NCI-H226 (cell line): ENCODE measurements at places on chromosomes 12 and 14.

DNA sequence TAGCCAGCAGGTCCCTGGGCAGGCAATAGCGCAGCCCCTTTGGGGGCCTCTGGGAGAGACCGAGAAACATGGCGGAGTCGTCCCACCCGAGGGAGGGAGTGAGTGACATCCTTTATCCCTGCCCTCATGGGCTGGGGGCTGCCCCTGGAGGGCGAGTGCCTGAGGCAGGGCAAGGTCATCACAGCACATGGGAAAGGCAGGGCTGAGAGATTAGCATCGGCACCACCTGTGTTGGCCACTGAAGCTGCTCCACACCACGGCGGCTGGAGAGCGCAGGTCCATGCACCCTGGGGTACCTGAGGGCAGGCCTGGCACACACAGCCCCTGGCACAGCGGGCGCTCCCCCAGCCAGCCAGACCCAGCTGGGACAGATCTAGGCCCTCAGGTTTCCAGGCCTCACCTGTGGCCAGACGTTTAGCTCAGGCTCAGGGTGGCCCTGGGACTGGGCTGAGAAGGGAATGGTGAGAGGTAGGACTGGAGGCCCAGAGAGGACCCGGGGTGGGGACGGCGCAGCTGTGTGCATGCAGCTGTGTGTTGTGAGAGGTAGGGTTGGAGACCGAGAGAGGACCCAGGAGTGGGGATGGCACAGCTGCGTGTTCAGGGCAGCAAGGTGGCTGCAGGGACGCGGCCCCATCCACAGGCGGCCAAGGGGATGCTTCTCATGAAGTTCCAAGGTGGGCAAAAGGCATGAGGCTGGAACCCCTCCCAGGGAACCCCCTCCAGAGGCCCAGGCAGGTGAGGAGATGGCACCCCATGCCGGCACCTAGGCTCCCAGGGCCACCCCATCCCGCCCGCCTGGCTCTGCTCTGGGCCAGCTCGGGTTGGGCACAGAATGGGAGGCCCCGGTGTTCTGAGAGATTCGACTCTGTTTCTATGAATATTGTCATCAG is 74.1 kb downstream of the KIF26A start:
- DNase-seq = no peak

DNA sequence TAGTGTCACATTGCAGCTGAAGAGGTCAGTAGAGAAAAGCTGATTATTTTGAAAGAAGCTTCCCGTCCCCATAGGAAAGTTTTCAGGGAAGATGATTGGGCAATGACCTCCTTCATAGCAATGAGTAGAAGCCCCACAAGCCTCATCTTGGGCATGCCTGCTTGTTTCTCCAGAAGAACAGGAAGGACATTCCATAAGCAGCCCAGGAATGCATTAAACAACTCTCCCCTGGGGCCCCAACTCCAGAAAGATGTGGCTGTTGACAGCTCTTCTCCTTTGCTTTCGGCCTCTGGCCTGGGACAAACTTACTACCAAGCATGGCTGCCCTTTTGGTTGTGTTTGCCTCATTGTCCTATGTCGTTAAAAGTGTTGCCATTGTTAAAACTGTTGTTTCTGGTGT is 5.7 kb upstream of the VDR start:
- peak; percentile 34 for DNase-seq

DNA sequence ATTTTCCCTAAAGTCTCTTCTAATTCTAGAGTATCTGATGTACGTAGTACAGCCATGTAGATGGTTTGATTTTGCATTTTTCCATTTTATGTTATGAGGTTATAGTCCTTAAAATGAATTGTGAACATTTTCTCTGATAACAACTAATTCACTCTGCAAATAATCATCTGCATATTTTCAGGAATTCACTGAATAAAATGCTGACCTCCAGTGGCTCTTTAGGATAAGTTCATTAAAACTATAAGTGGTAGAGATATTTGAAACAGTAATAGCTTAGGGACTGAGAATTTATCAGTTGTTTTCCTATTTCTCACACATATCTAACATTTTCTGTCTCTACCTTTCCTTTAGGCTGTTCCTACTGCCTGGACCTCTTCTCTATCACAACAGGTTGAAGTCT is 4.4 kb downstream of the MSRB3 start:
- no peak for DNase-seq

DNA sequence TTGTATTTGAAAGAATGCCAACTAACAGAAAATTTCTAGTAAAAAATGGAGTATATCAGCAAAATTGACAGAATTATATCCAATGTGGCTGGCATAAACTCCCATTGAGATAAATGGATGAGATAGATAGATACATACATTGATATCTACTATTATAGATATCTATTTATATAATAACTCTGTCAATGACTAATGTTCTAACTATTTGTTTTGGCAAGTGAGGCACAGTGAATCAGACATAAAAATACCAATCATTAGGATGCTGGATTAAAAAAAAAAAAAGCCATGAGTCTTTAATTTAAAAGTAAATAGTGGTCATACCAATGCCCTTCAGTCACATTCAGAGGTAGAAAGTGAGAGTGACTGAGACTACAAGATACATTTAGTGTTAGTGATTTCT is 33.7 kb upstream of the GLIPR1 start:
- DNase-seq = peak; percentile 36

- DNase-seq = no peak
Measured at GRCh38 chr14:22671622-22672021, 27.5 kb upstream of the OR6J1 start.

GRCh38 chr14:21098076-21098891 is at the start of gene ZNF219:
ZNF219 (minus strand) TSS chr14:21098655; CDS start chr14:21093591, 5,064 bp downstream.
- DNase-seq = peak; percentile 64

GRCh38 chr12:117985182-117985581 is 16.4 kb upstream of the KSR2 start:
- DNase-seq = peak; percentile 3

GRCh38 chr12:110983811-110984210 is 63.4 kb upstream of the MYL2 start:
- no peak for DNase-seq

DNA sequence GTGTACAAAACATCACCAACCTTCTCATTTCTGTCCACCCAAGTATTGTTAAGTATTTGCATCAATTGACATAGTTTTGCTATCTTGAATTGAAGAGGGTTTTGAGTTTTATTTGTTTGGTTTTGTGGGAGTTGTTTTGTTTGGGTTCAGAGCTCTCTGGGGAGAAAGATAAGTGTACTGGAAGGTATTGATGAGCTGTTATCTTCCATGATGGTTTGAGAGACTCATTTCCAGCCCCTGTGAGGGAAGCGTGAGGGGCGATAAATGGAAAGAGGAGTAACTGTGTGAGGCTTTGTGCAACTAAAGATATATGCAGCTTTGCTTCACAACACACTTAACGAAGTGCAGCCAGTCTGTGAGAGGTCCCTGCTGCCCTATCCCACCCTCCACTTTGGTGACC is 15.7 kb upstream of the CIPC start:
- no peak for DNase-seq

DNA sequence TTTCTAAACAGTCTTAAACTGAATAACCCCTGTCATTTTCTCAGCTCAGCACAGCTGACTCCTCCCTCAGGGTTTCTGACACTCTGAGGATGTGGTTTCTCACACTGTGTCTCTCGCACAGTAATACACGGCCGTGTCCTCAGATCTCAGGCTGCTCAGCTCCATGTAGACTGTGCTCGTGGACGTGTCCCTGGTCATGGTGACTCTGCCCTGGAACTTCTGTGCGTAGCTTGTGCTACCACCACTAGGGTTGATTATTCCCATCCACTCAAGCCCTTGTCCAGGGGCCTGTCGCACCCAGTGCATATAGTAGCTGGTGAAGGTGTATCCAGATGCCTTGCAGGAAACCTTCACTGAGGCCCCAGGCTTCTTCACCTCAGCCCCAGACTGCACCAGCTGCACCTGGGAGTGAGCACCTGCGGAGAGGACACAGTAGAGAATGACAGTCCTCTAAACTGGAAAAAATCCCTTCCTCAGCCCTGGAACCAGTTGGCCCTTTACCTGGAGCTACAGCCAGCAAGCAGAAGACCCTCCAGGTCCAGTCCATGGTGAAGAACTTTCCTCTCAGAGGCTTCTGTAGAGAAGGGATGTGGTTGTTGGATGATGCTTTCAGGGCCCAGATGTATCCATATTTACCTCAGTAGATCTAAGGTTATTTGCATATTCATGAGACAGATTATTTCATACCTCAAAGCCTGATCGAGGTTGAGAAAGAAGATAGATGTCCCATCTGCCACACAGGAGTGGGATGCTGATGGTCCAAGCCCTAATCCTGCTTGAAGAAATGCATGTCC is 984.8 kb downstream of the TMEM121 start:
- DNase-seq = no peak

DNA sequence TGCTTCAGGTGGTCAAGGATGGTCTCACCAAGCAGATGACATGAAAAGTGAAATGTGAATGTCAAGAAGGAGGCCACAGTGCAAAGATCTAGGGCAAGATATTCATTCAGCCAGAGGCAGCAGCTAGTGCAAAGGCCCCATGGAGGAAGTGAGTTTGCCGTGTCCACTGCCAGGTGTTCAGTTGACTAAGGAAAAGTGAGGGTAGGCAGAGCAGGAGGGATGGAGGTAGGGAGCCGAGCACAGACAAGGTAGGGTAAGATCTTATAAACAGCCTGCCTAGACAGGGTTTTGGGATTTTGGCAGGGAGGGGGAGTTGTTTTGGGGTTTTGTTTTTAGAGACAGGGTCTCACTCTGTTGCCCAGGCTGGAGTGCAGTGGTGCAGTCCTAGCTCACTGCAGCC is 11.9 kb downstream of the PPP2R5C start:
- no peak for DNase-seq

GRCh38 chr12:50127546-50127945 is 15.5 kb downstream of the COX14 start:
- DNase-seq = no peak

DNA sequence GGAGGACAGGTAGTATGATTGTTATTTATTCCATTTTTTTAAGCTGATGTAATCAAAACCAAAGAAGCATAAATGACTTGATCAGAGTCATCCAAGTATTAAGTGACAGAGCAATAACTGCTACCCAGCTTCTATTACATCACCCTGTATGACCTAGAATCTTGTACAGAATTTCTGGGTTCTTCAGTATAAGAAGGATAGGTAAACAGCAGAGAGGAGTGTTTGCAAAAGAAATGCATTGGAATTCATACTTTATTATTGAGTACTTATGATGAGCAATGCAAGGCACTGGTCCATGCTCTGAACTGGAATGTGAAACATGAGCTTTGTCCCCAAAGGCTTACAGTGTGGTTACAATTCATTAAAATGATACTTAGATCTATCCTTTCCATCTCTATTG is 916.8 kb downstream of the DIO2 start:
- no peak for DNase-seq

- DNase-seq = no peak
Measured at GRCh38 chr12:46144433-46144832, 124.4 kb downstream of the SLC38A1 start.

- DNase-seq = no peak
Measured at GRCh38 chr14:89660166-89660565, 243.1 kb upstream of the FOXN3 start.

DNA sequence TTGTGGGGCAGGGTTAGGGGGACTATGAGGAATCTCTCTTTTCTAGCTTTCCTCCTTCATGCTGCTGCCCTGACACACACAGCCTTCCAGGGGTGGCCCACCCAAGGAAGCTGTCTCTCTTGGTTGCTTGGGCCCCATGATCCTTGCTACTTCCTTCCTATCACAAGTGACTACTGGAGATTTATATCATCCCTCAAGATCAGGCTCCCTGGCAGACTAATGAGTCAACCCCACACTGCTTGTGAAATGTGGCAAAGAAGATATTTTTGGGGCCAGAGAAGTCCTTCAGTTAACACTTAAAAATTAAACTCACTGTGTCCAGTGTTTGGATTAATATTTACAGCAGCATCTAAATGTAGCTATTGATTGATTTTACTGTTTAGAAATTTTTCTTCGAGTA is 1.5 kb downstream of the OR4E1 start:
- DNase-seq = peak; percentile 21

DNA sequence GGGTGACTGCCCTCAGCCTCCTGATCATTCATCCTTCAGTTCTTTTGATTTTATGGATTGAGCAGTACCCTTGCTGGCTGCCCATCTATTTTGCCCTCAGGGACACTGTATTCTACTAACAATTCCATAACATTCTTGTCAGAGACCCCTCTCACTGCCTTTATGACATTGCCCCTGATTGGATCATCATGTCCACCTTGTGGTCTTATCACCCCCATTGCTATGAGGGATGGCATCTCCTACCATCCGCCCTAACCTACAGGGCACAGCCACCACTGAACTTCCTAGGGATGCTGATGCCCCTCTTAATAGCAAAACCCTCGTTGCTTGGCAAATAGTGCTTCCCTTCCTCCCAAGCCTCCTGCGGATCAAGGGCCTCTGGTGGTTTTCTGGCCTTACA is 38.8 kb upstream of the HMGA2 start:
- DNase-seq = no peak

- DNase-seq = no peak
Measured at GRCh38 chr12:12482959-12483358, 79.7 kb downstream of the DUSP16 start.

DNA sequence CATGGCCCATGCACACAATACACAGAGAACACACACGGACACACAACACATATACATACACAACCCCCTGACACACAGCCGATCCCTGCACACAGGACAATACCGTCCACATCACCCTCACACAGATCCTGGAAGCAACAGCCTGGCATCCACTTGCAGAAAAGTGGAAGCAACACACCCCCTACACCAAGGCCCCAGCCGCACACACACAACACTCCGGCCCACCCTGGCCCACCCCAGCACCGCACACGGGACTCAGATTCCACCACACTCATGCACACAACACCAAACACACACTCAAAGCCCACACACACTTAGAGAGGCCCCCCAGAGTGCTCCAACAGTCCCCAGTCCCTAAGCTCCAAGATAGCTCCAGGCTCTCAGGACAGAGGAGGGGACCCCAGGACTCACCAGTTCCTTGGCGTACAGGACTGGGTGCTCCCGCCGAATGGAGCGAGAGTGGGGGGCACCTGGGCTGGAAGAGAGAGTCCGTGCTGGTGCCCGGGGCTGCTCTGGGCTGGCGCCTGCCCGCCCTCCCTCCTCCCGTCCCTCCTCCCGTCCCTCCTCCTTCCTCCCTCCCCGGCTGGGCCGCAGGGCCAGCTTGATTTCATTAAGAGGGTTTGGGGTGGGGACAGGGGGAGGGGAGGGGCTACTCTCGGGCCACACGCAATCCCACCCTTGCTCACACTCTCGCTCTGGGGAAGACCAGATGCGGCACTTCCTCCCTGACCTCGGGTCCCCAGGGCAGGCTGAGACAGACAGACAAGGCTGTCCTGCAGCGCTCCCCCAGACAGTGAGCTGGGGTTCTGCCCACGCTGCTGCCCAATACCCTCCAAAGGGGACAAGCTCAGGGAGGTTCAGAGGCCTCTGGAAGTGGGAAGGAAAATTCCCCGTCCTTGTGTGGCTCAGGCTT is at the start of gene TMEM119:
TMEM119 (minus strand) TSS at position 526 of the 913 bp plus-strand sequence. CDS start 5,701 bp downstream, outside the sequence.
- no peak for DNase-seq

DNA sequence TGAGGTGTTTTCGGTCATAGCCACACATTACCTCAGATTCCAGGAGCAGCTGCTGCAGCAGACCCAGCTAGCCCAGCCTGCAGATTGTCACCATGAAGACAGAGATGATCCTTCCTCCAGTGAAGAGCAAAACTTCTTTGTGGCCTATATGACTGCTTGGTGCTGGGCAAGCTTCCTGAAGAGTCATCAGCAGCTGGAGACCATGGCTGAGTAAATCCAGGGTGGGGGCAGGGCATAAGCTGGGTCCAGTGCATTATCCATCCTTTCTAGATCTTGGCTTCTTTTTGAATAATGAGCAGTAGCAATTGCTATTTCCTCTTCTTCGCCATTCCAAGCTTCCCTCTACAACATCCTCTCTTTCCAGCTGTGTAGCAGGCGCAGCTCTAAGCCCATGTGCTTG is 373.1 kb upstream of the DDHD1 start:
- no peak for DNase-seq
